ENCODE measurements at places on chromosomes 6 and 20. TPM values are rescaled to one million over a fixed set of nuclear protein-coding genes. Genes with fewer than 3 reads are reported as not detected.

DNA sequence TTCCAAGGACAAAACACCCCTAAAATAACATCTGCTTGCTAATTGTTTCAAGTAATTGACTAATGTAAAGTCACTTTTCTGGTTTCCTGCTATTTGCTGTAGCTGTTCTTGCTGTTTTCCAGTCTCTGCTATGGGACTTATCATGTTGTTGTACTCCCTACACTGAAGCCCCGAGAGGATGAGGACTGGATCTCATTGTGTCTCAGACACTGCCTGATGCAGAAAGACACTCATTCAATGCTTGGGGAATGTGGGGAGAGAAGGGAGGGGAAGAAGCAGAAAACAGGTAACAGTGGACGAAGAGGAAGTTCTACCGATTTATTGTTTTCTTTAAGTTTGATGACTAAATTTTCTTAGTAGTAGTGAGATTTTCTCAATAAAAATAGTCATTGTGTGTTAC lies 79.8 kb downstream of the DOK5 start:
- no peak overlapping the region for H3K27ac ChIP-seq
- DNase-seq = no peak
- no peaks in the 10 kb centered on the region for H3K4me1 ChIP-seq

GRCh38 chr6:157239671-157240058 lies 83.7 kb downstream of the TMEM242 start:
- H3K36me3 ChIP-seq = no peaks in the 10 kb centered on the region
- H3K27me3 ChIP-seq = peaks cover 30% of the 10 kb centered on the region
- no peak for DNase-seq
- no peak overlapping the region for H3K4me3 ChIP-seq

PAX1 gene
- not detected for polyA plus RNA-seq

- H3K4me1 ChIP-seq = no peaks in the 10 kb centered on the region
- H3K4me3 ChIP-seq = no peak overlapping the region
- no peaks in the 10 kb centered on the region for H3K36me3 ChIP-seq
- DNase-seq = no peak
- H3K27me3 ChIP-seq = no peaks in the 10 kb centered on the region
These were observed 81.9 kb downstream of the LRFN2 start for GRCh38 chr6:40505191-40505810.

- peaks cover 16% of the 10 kb centered on the region for H3K36me3 ChIP-seq
- no peaks in the 10 kb centered on the region for H3K27me3 ChIP-seq
- H3K4me3 ChIP-seq = no peak overlapping the region
- H3K4me1 ChIP-seq = no peaks in the 10 kb centered on the region
These were observed 13.7 kb downstream of the MDN1 start for GRCh38 chr6:89805814-89806371.

GRCh38 chr20:4666001-4666479 lies 55.7 kb upstream of the PRND start:
- DNase-seq = no peak
- no peaks in the 10 kb centered on the region for H3K36me3 ChIP-seq
- no peak overlapping the region for H3K27ac ChIP-seq

SS18L1 gene
- 18.2 TPM for polyA plus RNA-seq

GRCh38 chr6:7189101-7189758 lies 81.5 kb downstream of the RREB1 start:
- H3K4me3 ChIP-seq = no peak overlapping the region
- peaks cover 50% of the 10 kb centered on the region for H3K36me3 ChIP-seq
- H3K27ac ChIP-seq = no peak overlapping the region

DNA sequence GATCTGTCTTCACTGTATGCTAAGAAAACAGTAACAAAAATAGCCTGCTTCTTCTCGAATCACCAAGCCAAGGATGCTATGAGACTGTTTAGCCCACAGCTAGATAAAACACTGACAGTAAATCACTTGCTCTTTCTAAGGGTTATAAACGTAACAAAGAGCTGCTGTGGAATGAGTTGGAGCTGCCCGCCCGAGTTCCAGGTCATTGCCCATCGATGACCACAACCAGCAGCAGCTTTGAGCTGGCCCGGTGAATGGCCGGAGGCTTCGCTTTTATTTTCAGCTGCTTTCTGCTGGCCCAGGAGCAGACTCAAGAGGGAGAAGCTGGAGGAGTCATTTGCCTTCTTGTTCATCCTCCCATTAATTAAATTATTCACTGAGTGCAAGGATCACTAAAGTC lies 82.2 kb upstream of the CDH4 start:
- H3K4me1 ChIP-seq = peaks cover 3% of the 10 kb centered on the region
- H3K27me3 ChIP-seq = no peaks in the 10 kb centered on the region
- H3K4me3 ChIP-seq = no peak overlapping the region
- DNase-seq = no peak
- no peaks in the 10 kb centered on the region for H3K36me3 ChIP-seq

GRCh38 chr6:116543149-116543548 lies 2.3 kb downstream of the TRAPPC3L start:
- peaks cover 5% of the 10 kb centered on the region for H3K27me3 ChIP-seq
- H3K27ac ChIP-seq = no peak overlapping the region
- no peaks in the 10 kb centered on the region for H3K36me3 ChIP-seq
- H3K4me1 ChIP-seq = no peaks in the 10 kb centered on the region
- DNase-seq = no peak

BFSP1 gene
- 1.1 TPM for polyA plus RNA-seq

DNA sequence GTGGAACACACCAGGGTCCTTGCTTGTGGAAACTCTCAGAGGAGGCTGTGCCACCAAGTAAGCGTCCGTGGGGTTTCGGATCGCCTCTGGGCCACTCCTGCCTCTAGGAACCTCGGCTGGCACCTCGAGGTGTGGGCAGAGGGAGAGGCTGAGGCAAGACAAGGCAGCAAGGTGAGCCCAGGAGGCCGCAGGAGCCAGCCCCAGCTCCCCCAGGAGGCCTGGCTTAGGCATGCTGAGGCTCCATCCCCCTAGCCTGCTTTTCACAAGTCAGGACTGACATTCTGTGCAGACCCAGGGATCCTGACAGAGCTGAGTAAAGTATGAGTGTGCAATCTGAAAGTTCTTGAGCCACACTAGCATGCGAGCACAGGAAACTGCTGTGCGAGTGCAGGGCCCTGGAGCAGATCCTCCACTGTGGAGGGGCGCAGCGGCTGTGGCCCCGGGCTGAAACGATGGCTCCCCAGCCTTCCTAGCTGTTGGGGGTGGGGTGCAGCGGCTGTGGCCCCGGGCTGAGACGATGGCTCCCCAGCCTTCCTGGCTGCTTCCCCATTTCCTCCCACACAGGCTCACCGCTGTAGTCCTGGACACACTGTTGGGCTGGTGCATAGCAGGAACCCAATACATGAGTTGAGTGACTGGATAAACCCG lies 75.2 kb upstream of the CD93 start:
- no peaks in the 10 kb centered on the region for H3K36me3 ChIP-seq
- no peak overlapping the region for H3K27ac ChIP-seq
- no peak overlapping the region for H3K4me3 ChIP-seq
- DNase-seq = no peak

DNA sequence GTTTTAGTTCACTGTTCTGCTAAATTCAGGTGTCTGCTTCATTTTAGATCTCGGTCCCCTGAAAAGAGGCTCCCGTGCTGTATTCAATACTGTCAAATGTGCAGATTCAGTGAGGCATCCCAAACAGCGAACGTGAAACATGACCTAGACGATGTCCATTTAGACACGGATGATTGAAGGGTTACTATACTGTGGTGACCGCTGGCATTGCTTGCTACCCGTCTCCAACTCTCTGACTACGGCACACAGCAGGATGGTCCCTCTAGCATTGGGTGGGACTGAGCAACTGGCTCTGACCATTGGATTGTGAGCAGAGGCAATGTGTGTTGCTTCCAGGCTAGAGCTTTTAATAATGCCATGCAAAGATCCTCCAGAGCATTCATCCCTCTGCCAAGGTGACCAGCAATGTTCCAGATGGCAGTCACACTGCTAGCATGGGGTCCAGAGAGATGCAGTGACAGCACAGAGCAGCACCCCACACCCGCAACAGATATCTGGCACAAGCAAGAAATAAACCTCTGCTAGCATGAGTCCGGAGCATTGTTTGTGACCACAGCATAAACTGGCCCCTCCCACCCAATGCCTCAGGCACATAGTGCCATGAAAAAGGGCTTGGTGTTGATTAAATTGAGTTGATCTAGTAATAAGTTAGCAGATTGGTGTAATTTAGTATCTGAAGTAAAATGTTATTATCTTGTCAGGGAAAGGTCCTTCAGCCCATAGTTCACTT lies 9.0 kb downstream of the METTL24 start:
- no peak for DNase-seq
- H3K27me3 ChIP-seq = no peaks in the 10 kb centered on the region
- H3K27ac ChIP-seq = no peak overlapping the region

DOP1A gene
- 31.3 TPM for polyA plus RNA-seq
